Prostate gland (tissue), 2 donors: ENCODE measurements at places on chromosomes 2 and 18. TPM values are rescaled to one million over a fixed set of nuclear protein-coding genes. Genes with fewer than 3 reads are reported as not detected.

PDE1A gene
- total RNA-seq = 6.0 TPM

PLCL1 gene
- total RNA-seq = 6.7 TPM

SKOR2 gene
- 1.1 TPM for total RNA-seq

SOX11 gene
- total RNA-seq = not detected

TDRD15 gene
- 1.9 TPM for total RNA-seq

- no peaks in the 10 kb centered on the region for H3K36me3 ChIP-seq
- no peaks in the 10 kb centered on the region for H3K27me3 ChIP-seq
- H3K4me1 ChIP-seq = no peaks in the 10 kb centered on the region
- no peak overlapping the region for H3K27ac ChIP-seq
- no peak overlapping the region for H3K4me3 ChIP-seq
- DNase-seq = no peak
Observed at GRCh38 chr2:11437602-11438001, 28.4 kb downstream of the E2F6 start.

GRCh38 chr2:160268151-160268781 lies 68.2 kb upstream of the ITGB6 start:
- DNase-seq = no peak
- H3K27ac ChIP-seq = no peak overlapping the region
- no peaks in the 10 kb centered on the region for H3K36me3 ChIP-seq
- no peak overlapping the region for H3K4me3 ChIP-seq
- no peaks in the 10 kb centered on the region for H3K27me3 ChIP-seq

- H3K36me3 ChIP-seq = no peaks in the 10 kb centered on the region
- H3K4me3 ChIP-seq = no peak overlapping the region
- DNase-seq = no peak
- H3K27ac ChIP-seq = no peak overlapping the region
- H3K4me1 ChIP-seq = no peaks in the 10 kb centered on the region
Observed at GRCh38 chr2:159647667-159648066, 31.3 kb upstream of the BAZ2B start.

GRCh38 chr2:234789556-234790325 lies 162.1 kb upstream of the SH3BP4 start:
- H3K36me3 ChIP-seq = no peaks in the 10 kb centered on the region
- no peak overlapping the region for H3K4me3 ChIP-seq
- no peak overlapping the region for H3K27ac ChIP-seq
